Right hindlimb (tissue), 1 donor: ENCODE measurements at places on chromosomes 5 and 9.

GRCh38 chr5:168746893-168747640 is 167.9 kb upstream of the PANK3 start:
- no peak for DNase-seq

DNA sequence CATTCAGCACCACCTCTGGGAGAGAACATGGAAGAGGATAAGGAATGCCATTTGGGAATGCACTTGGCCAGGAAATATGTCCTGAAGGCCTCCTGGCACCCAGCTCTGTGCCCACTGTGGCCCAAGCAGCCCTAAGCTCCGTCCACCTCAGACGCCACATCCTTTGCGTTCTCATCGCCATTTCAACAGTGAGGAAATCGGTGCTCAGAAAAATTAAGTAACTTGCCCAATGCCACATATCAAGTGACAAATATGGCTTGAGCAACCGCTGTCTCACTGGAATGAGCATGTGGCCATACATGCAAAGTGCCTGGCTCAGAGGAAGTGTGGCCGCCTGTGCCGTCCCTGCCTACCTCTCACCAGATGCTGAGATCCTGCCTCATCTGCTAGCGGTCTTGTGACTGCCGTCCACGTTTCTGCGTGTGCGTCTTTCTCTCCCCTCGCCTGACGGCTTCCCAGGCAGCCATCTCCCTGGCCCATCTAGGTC is 984 bp upstream of the DOK3 start:
- no peak for DNase-seq

- no peak for DNase-seq
Observed at GRCh38 chr5:1762883-1763547, 36.6 kb downstream of the MRPL36 start.

GRCh38 chr5:174827558-174827957 is 103.2 kb downstream of the MSX2 start:
- DNase-seq: no peak

DNA sequence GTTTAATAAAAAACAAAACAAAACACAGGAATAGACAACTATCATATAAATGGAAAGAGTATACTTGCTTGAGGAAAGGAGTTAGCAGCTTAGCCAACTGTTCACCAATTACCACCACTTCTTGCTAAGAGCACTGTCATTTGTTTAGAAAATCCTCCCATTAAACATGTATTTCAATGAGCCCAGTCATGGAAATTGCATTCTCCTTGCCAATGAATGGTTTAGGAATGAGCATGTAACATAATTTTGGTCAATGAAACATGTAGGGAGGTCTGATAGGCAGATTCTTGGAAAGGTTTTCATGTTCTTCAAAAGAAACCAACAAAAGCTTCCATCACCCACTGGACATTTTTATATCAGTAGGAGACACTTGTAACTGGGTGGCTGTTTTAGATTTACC is 502.8 kb upstream of the PAPPA start:
- DNase-seq: no peak

DNA sequence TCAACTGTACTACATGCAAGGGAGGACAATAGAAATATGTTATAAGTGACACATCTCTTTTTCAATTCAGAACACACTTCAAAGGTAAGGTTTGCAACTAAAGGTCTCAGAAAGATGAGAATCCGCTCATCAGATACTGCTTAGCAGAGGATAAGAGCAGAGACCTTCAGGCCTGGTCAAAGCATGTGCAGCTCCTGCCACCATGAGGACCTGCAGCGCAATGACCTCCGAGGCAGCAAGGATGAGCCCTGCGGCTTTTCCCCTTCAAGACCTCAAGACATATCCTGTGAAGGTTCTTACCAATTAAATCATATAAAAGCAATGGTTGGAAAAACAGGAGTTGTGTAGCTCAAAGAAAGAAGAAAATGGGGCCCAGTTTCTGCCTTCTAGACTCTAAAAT is 135.8 kb downstream of the TRIM36 start:
- peak; percentile 25 for DNase-seq

DNA sequence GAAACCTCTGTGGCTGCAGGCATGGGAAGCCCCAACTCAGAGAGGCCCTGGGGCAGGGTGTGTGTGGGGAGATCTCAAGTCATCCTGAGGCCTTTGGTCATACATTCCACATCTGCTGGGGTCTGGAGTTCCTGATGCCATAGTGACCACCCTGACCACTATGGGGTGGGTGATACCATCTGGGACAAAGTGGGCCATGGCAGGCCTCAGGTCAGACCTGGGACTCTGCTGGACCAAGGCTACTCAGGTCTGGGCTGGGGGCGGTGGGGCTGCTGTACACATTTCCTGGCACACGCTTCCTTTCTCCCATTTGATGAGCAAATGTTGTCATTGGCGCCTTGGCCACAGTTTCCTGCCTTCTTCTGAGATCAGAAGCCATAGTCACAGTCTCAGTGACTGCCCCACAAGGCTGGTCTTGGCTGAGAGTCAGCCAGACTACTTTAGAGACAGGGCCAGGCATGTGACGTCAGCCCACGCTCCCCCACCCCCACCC is 15.1 kb upstream of the ACSL6 start:
- DNase-seq: no peak

DNA sequence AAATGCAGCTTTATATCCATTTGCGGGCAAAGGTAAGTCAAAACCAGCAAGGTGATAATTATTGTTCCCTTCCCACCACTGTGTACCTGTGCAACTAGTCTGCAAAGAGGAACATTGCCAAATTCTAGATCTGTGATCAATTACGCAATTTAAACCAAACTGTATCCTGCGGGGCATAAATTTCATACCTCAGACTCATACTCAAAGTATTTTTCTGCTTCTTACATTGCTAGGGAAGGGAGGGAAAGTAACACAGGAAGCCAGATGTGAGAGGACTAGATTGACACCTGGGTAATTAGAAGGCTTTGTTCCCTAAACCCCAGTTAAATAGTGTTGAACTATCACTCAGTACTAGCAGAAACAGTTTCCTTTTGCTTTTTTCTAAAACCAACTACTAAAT is 240.2 kb upstream of the ZNF608 start:
- DNase-seq: no peak

DNA sequence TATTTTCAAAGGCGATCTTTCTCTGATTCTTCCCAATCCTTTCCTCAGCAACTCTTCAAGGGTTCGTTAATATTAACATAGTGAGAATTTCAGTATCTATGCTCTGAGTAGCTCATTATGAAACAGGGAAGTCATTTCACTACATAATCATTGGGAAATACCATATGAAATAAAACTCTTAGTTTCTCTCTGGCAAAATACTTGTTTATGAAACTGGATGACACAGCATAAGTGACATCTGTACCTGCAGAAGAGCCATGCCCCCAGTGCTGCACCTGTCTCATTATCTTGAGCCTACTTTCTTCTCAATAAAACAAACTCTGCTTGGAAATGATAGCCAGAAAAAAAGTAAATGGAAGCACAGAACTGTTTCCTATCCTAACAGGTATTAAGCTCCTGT is 33.8 kb upstream of the OTULIN start:
- no peak for DNase-seq

DNA sequence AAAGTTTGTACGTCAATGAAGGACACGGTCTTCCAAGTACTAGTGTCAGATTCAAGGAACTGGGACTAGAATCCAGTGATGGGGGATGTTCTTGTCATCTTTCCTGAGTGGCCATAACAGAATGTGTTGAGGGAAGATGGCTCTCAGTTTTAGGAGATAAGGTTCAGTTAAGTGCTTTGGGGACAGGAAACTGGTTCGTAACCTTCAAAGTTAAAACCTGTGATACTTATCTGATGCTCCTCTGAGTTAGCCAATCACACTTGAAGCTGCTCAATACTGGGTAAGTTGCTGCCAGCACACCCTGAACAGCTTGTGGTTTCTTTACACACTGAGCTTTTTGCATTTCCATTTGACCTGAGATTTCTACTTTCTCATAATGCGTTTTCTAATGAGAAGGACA is 64.4 kb downstream of the PIK3R1 start:
- no peak for DNase-seq

DNA sequence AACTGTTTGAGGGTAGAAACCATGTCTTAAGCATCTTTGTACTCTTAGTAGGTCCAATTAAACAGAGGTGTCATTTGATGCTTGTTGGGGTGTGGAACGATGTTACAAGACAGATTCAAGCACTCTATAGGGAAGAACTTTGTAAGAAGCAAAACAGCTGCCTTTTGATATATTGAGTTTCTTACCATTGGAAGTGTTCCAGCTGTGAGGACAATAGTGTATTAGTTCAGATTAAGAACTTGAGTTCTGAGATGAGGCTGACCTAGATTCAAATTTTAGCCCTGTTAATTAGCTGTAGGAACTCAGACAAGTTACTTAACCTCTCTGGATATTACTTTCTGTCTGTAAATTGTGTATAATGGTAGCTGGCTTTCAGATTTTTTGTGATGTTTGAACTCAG is 19.6 kb upstream of the ZNF462 start:
- no peak for DNase-seq

DNA sequence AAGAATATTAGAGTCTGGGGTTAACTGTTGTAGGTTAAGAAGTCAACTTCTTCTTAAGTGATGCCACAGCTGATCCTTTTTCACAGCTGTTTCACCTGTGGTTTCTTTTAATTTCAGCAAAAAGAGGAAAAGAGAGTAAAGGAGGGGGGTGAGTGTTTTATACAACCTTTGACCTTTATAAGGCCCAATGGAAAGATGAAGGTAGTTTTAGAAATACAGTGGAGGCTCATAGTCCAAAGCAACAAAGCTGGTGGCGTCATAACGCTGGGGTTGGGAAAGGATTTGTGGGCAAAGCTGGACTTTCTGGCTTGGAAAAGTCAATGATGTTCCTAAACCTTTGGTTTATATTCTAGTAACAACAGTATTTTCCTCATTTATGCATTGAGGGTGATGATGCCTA is 49.5 kb downstream of the RCL1 start:
- DNase-seq: no peak

DNA sequence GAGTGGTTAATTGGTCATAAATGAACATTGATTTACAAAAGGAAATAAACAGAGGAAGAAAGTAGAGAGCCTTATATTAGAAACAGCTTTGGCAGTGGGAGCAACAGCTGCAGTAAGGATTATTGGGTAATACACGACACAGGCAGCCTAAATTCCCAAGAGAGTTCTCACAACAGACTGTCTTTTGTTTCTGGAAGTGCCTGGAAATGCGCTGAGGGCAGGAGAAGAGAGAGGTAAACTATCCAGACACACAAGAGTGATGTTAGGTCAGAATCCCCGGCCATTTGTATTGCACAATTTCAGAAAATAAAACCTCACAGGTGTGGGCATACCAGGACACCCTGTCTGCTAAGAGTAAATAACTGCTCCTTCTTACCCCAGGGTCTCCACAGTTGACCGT is 450.4 kb upstream of the CTNND2 start:
- DNase-seq: no peak

DNA sequence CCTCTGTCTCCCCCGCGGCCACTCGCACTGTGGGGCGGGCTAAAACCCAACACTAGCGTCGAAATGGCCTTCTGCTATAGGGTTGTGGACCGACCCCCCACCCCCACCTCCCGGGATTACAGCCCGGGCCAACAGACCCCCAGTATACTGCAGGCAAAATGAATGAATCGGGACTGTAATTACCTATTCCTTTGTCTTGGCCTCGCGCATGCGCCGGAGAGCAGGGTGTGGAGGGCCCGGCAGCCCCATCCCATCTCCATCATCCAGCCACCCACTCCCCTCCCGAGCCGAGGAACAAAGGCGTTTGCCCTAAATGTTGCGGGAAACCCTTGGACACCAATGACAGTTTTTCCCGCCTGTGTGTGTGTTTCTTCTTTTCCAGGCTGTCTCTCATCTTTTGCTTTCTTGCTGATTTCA is 1.6 kb downstream of the BASP1 start:
- DNase-seq: peak; percentile 79

- no peak for DNase-seq
Observed at GRCh38 chr5:172943906-172944305, 15.3 kb upstream of the RPL26L1 start.

GRCh38 chr9:120868339-120868675 is 8.7 kb downstream of the PHF19 start:
- no peak for DNase-seq

DNA sequence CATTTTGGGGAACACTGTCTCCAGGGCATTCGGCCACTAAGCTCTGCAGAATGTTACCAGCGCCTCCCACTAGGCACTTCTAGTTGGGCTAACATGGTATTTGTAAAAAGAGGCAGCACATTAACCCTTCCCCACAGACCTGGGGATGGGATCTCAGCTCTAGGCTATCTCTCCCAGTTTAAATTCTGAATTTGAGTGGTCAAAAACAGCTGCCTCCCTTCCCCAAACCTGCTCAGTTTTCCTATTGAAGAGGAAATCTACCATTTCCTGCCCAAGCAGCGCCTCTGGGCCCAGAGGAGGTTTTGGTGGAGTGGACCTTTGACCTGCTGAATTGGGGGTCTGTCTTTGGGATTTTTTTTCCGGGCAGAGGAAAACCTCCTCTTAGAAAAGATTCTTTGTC is 53.2 kb downstream of the ENC1 start:
- no peak for DNase-seq

- DNase-seq: no peak
Observed at GRCh38 chr5:153084511-153084910, 406.0 kb upstream of the GRIA1 start.

GRCh38 chr9:116361547-116361946 is 208.0 kb downstream of the PAPPA start:
- DNase-seq: no peak

DNA sequence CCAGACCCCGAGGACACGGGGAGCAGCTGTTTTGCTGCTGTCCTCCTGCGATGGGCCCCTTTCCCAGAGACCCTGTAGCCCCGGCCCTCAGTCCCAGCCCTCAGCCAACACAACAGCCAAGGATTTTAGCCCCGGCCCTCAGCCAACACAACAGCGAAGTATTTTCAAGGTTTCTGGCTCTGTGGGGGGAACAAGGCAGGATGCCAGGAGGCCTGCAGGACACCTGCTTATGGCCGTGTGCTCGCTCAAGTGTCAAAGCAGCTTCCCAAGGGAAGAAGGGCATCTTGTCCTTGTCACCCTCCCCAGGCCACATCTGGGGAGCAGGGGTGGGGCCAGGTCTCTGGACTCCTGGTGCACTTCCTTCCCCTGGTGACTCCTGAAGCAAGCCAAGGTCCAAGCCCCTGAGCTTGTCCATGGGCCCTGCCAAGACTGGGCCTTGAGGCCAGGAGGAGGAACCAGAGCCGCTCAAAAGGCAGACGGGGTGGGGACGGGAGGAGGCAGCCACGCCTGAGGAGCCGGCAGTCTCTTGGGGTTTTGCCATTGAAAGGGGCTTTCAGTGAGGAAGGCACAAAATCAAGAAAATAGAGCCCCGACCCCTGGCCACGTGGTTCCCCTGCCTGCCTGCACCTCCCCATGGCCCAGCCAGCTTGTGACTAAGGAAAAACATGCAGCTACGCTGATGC is 10.8 kb downstream of the KCNT1 start:
- DNase-seq: peak; percentile 83

- no peak for DNase-seq
Observed at GRCh38 chr5:168137265-168137664, 154.2 kb upstream of the WWC1 start.

GRCh38 chr5:129163810-129164378 is 69.3 kb downstream of the ISOC1 start:
- DNase-seq: no peak

DNA sequence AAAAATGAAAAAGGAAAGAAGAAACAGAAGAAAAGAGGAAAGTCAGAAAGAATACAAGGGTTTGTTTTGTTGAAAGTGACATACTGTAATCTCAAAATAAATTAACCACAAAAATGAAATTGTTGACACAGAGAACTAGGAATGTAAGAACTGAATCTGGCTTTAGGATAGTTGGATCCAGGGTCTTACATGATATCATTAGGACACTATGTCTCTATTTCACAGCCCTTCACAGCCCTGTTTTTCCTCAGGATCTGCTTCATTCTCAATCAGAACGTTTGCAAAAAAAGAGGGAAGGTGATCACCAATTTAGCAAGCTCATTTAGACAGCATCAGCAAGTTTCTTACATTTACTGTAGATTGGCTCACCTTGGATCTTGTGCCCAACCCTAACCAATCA is 188.5 kb upstream of the NREP start:
- no peak for DNase-seq
